ENCODE measurements at places on chromosomes 2 and 18.

- DNase-seq: no peak
Observed at GRCh38 chr2:38653715-38654527, 12.0 kb upstream of the GALM start.

DNA sequence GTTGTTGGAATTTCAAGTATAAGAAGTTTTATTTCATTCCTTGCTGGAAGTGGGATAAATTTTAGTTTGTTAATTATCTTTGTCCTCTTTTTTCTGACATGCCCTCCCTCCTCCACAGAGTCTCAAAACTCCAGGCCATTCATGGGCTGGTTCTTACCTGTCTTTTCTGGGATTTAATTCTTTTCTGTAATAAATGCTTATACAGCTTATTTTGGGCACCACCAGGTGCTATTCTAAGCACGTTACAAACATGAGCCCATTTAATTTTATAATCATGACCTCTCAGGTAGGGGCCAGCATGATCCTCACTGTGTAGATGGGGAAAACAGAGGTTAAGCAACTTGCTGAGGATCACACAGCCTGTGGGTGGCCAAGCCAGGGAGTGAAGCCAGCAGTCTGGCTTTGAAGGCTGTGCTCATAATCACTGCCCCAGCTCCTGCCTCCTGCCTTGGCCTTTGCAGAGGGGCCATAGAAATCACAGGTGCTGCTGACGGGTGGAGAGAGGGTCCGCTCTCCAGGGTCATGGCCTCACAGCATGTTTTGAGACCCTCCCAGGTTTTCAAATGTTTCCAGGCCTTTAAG lies 128.4 kb upstream of the PXDN start:
- no peak for DNase-seq

GRCh38 chr2:143162123-143162837 lies 33.1 kb downstream of the ARHGAP15 start:
- DNase-seq: peak; percentile 3

DNA sequence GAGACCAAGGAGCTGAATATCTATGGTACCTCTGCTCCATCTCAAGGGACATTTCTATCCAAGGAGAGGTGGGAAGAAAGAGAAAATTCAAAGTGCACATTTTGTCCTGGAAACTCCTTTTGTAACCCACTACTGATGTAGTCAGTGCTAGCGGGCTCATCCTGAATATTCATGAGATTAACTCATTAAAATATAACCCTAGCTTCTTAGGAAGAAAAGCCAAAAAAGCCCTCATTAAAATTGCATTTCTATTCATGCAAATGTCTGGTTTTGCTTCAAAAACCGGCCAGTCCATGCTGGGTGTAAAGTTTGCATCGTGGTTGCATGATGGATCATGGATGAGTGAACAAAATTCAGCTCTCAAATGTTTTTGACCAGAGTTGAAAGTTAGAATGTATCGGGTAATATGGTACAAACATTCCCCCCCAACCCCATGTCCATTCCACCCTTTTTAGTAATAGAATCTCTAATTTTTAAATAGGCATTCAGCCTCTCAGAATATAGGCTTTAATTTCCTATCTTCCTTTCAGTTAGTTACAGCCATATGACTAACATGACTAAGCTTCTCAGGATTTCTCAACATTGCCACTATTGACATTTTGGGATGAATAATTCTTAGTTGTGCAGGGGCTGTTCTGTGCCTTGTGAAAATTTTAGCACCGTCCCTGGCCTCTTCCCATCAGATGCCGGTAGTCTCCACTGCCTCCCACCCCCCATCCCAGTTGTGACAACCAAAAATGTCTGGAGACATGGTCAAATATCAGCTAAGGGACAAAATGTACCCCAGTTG lies 104.2 kb upstream of the RND3 start:
- no peak for DNase-seq

DNA sequence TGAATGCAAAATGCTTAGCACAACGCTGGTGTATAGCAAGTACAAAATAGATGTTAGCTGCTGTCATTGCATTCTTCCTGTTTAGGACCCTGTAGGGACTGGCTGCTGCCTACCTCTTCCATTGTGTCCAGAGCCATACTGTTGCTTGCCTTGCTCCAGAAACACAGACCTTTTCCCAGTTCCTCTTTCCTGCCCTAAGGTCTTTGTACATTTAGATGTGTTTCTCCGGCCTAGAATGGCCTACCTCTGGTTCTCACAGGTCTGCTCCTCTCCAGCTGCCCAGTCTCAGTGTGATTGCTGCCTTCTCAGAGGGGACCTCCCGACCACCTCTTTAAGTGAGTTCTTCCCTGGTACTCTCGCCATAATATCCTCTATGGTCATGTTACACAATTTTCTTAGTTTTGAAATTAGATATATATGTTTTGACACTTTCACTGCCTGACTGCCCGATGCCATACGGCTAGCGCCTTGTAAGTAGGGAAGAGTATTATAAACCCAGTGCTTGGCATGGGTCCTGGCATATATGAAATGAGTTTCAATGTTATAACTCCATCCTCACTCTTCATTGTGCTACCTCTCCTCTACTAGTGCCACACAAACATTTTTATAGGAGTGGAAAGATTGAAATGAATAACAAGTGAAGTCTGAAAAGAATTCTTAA lies 48.3 kb downstream of the RFTN2 start:
- DNase-seq: no peak

- no peak for DNase-seq
Observed at GRCh38 chr2:27136751-27137150, 2.3 kb upstream of the PREB start.

DNA sequence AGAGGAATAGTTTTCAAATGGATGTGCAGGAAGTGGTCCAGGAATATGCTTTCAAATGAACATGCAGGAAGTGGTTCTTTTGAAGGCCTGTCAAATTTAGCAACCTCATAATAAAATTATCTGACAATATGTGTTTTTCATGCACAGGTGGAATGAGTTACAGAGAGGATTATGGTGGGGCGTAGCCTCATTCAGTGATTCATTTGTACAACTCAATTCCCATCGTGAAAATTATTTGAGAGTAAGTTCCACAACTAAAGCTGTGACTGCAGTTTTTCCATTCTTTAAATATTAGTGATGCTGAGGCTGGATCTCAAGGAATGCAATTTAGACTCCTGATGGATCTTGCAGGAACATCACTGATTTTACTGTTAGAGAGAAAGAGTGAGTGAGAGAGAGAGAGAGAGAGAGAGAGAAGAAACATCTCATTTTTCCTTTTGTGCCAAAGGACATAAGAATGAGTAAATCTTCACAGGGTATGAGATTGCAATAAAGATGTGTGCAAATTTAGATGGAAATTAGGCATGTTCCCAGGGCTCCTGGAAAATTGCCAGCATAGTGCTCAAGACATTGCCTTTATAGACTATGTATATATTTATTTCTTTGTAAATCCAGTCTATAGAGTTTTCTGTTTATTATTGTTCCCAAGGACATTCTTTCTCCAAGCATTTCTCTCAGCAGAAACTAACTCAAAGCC lies 394.9 kb upstream of the ZEB2 start:
- peak; percentile 52 for DNase-seq

DNA sequence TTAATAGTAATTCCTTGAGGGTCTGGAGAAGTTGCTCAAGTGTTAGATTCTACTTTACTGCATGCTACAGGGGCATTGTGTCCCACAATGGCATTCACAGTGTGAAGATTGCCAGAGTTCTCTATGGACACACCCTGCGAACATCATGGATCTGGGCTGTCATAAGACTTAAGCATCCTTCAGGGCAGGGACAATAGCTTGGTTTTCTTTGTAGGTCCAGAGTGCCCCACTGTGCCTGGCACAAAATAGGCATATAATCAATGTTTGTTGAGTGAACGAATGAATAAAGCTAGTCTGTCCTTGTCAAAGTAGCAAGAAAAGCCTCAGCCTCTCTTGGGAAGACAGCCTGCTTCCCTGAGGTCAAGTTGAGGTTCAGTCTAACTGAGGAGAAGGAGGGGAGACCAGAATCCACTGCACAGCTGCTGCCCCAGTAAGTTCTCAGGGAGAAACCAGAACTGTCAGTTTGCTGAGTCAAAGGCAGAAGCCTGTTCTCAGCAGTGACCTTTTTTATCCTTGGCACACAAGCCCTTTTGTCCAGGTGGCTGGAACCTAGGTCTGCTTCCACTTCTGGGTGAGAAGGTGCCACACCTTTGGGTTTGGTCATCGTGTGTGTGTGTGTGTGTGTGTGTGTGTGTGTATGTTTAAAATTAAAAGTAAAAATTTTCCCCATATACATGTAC lies 15.0 kb downstream of the INPP4A start:
- no peak for DNase-seq

DNA sequence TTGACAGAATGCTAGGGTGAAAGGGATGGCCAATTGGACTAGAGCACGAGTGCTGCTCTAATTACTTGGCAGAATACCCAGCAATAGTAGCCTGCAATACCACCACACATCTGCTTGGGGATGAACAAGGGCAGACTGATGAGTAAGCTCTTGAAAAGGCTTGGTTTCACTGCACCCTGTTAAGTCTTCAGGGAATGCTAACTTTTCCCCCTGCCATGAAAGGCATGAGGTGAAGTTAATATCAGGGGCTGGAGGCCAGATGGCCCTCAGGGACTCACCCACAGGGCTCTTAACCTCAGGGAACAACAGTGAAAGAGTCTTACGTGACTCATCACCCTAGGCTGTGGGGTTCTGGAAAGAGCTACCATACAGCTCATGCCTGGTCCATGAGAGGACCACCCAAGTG lies 51.7 kb upstream of the MYL1 start:
- DNase-seq: no peak

DNA sequence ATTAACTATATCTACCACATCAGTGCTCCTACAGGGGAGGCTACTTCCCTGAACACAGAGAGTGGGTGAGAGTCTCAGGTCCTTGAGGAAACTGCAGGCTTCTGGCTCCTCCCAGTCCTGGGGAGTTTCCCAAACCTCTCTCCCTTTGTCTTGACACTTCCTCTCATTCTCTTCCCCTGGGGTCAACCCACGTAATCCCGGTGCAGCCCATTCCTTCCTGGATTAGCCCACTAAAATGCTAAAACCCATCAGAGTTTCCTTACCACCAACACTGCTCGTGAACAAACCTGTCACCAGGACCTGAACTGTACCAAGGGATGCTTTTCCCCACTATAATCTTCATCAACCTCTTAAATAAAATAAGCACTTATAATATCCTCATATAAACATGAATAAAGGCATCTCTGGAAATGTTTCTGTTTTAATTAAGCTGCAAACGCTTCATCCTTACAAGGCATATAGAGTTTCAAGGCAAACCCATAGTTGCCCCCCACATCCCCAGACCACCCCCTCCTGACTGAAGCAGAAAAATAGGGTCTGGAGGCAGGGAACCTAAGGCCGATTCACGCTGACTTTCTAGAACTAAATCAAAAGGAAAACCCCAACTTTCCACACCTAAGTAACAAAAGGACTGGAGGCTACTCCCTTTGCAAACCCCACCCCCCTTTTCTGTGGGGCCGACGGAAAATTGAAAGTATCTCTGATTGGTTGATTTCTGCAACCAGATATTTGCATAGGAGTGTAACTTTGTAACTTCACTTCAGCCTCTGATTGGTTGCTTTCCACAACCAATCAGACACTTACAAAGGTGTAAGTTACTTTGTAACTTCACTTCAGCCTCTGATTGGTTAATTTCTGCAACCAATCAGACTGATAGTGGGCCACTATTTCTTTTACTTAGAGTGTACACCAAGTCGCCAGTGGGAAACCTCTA lies 19.0 kb downstream of the TMSB10 start:
- no peak for DNase-seq

DNA sequence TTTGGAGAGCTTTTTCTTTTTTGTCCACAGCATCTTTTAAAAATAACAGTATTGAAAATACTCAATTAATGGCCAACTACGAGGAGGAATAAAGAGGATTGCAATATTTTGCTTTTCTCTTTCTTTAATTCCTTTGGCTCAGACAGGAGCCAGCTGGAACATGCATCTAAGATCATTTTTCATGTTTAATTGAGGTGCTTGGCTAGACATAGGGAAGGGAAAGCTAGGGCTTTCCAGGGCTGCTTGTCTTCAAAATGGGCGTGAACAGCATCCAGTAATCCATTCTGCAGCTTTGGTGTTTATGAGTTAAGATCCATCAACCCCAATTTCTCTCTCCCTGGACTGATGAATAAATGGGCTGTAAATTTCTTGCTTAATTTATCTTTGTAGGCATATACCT lies 323.0 kb downstream of the PTPRM start:
- no peak for DNase-seq

- DNase-seq: no peak
Observed at GRCh38 chr2:46793423-46794416, 121.9 kb downstream of the MCFD2 start.

DNA sequence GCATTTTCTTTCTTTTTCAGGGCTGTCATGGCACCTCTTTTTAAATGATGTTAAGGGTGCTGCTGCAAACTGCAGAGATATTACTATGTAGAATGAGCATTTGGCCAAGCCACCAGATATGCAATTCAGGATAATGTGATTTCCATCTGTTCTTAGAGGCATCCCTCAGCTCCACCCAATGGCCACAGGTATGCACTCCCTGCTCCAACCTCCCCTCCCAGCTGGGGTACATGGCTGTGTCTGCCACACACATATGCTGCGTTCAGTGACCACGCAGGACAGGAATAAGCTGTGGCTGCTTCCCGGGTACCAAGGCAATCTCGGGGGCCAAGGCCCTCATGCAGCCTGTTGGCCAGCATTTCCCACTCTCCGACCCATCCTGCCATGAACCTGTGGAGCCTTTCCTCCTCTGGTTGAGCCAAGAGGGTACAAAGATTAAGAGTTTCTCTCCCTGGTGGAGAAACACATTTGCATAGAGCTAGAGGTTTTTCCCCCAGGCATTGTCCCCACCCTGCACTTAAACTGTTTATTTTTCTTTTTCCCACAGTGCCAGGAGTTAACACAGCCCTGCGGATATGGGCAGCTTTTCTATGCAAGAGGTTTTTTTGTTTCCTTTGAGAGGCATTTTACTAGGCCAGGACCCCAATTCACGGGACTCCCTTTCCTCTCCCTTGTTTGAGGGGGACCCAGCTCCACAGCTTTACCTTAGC lies 147.0 kb downstream of the GCA start:
- DNase-seq: no peak

GRCh38 chr2:108396845-108397244 lies 19.1 kb downstream of the SULT1C4 start:
- no peak for DNase-seq

DNA sequence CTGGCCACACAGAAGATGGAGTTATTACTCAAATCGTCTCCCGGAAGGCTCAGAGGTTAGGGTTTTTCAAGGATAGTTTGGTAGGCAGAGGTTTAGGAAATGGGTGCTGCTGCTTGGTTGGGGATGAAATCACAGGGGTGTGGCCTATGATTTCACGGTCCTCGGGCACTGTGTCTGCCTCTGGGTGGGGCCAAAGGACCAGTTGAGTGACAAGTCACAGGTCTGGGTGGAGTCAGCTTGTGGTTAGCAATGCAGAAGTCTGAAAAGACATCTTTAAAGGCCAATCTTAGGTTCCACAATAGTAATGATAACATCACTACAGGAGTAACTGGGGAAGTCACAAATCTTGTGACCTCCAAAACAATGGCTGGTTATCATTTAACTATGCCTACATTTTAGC lies 387.8 kb downstream of the ZNF521 start:
- no peak for DNase-seq

GRCh38 chr2:229715895-229716507 lies 1.6 kb upstream of the DNER start:
- no peak for DNase-seq

GRCh38 chr2:135620198-135620597 lies 88.9 kb downstream of the R3HDM1 start:
- no peak for DNase-seq

GRCh38 chr2:239793086-239793485 lies 232.1 kb downstream of the NDUFA10 start:
- DNase-seq: no peak

- DNase-seq: no peak
Observed at GRCh38 chr18:58102875-58103274, 58.8 kb downstream of the NEDD4L start.

Measured in fibroblast of skin of left biceps (primary cell).